ENCODE measurements at places on chromosomes 6 and 20.
A peak's percentile ranks its signal among the peaks of the same experiment; 100 is the strongest.

DNA sequence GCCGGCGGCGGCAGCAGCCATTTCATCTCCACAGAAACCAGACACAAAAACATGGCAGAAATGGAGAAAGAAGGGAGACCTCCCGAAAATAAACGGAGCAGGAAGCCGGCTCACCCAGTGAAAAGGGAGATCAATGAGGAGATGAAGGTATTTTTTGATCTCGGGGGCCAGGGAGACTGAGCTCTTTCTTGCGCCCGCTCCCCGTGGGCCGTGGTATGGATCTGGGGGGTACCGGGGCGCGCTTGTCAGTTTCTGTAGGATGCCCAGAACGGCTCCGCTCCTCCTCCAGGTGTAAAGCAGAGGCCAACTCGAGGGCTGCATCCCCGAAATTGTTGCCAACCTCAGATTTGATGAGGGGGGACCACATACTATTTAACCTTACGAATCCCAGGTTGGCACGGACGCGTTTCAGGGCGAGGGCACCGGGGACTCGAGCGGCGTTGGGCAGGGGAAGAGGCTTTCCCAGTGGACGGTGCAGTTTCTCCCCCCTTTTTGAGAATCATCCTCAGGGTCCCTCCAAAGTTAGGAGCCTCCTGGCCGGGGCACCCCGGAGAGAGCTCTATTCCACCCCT is 735 bp downstream of the SOBP start:
- no peak for DNase-seq

GRCh38 chr20:29687438-29687837 is 1570.0 kb upstream of the DEFB115 start:
- DNase-seq = no peak

GRCh38 chr6:169881398-169881797 is 130.0 kb downstream of the ERMARD start:
- DNase-seq = no peak

DNA sequence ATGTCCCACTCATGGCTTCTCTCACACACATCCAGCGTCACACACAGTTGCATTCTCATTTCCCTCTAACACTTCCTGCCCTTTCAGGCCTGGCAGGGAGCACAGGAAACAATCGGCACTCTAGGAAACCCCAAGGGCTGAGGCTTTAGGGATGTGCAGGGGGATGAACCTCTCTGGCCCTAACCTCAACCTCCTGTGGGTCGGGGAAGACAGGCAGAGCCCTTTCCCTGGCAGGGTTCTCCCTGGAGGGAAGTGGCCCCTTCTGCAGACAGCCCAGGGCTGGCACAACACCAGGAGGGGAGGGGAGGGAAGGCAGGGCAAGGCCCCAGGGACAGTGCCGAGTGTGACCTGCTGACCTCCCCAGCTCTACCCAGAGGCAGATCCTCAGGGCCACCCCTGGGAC is 2.7 kb downstream of the TEAD3 start:
- DNase-seq = peak; percentile 25

DNA sequence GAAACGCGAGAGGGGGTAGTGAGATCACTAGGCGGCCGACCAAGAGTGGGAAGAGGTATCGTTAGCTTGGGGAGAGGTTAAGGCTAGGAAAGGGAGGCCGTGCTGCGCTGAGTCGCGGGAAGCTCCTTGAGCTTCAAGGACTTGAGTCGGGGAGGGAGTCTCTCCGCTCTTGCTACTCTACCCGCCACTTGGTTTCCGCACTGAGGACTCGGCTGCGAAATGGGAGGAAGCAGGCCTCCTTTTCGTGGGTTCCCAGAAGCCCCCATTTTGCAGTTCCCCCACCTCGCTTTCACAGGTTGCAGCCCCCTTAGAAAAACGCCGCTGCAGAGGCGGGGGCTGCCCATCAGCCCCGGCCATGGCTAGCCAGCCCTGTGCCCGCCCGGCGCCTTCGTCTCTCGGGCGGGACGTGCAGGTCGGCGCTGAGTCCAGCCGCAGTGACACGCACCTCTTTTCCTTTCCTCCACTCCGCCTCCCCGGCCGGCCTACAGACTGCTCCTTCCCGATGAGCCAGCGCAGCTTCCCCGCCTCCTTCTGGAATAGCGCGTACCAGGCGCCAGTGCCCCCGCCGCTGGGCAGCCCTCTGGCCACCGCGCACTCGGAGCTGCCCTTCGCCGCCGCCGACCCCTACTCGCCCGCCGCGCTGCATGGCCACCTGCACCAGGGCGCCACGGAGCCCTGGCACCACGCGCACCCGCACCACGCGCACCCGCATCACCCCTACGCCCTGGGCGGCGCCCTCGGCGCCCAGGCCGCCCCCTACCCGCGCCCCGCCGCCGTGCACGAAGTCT is 4.9 kb downstream of the VGLL2 start:
- DNase-seq = no peak

DNA sequence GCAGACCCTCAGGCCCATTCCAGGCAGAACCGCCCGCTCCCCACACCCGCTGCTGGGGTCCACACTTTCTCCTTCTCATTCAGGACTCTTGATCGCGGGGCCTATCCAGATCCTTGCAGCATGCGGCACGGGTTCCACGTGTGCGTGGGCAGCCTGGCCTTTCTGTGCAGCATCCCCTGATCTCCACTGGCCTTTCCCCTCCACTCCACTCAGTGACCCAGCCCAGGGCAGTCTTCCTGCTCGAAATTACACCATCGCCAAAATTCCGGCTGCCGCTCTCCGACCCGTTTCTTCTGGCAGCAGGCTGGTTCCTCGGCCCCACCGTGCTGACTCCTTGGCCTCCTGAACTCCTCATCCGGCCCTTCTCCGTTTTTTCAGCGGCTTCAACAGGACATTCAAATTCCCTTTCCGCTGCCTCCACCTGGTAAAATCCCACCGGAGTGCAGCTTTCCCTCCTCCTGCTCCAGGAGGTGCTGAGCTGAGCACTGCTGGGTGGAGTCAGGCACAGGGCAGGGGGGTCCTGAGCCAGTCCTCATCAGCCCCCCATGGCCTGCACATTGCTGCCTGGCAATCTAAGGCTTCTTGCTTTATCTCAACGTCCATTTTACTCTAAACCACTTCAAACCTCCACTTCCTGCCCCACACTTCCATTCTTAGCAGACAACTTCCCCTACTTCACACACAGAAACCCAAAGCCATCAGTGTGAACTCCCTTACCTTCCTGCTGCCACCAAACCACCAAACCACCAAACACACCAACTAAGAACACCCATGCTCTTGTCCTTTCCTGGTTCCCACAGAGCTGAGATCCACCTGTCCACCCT is 9.0 kb downstream of the SFT2D1 start:
- no peak for DNase-seq

DNA sequence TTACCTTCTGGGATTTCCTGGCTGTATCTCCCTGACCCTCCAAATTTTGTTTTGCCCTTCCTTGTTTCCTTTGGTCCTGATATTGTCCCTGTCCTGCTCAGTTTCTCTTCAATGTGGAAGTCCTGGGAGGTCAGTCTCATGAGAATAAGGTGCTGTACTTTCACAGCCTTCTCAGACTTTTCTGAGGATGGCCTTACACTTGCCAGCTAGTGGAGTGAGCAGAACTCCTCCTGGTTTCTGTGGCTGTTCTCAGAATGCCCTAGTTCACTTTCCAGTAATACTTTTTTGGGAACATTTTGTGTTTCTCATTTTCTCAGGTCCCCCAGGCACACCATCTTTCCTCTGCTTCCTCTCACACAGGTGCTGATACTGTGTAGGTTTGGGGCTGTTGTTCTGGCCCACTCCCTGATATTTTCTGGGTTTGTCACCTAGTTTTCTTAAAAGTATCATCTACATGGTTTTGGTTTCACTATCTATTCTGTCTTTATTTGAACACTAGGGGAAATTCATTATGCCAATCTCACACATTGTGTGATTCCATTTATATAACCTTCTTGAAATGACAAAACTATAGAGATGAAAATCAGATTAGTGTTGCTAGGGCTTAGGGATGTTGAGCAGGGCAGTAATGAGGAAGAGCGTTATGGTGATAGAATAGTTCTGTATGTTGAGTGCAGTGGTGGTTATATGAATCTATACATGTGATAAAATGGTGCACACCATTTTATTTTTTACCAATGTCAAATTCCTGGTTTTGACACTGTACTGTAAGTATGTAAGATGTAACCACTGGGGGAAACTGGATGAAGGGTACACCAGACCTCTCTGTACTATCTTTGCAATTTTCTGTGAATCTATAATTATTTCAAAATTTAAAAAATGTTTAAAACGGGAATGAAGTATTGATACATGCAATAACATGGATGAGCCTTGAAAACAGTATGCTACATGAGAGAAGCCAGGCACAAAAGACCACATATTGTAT is 27.2 kb upstream of the BRPF3 start:
- no peak for DNase-seq

- peak; percentile 11 for DNase-seq
Measured at GRCh38 chr6:25579902-25580495, 72.0 kb upstream of the SCGN start.

- no peak for DNase-seq
Measured at GRCh38 chr6:23728707-23729106, 397.3 kb upstream of the NRSN1 start.

DNA sequence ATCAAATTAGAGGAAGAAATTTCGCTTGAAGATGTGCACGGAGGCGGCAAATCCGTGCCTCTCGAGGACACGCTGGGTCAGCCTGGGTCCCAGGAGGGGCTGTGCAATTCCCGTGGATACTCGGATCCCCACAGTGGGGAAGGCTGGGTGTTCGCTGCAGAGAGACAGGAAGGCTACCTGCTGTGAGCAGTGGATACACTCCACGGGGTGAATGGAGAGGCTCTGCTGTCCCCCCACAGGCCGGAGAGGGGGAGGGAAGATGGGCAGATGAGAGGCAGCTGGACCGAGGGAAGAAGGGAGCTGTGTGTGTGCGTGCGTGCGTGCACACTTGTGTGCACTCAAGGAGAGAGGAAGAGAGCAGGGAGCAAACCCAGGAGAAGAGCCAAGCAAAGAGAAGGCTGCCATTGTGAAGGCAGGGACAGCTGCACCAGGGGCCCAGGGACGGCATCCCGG is 57.3 kb downstream of the SULF2 start:
- no peak for DNase-seq

- DNase-seq = no peak
Measured at GRCh38 chr6:153662982-153663381, 376.1 kb upstream of the OPRM1 start.

- DNase-seq = no peak
Measured at GRCh38 chr6:159108426-159108985, 60.7 kb upstream of the FNDC1 start.

DNA sequence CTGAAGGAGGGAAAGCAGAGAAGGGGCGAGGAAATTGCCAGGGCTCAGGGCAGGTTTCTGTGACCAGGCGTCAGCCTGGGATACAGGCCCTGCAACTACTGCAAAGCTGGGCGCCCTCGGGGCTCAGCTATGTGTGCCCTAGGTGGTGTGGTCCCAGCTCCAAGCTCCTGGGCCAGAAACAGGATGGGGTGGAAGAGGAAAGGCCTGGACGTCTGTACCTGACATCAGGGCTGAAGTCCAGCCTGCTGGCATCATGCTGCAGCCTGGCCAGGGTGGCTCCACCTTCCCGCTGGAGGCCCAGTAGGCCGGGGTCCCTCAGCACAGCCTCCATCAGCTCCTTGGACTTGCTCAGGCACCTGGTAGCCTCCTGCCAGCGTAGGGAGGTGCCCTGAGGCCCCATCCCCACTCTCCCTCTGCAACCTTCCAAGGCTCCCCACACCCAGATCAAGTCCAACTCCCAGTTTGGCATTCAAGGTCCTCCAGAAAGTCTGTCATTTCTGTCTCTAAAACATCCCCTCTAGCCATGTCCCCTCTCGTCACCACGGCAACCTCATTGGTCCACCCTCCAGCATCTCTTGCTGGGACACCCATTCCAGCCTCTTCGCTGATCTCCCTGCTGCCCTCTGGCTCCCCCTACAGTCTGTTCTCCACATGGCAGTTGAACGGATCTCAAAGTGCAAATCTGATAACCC is 38.2 kb downstream of the KIAA1755 start:
- no peak for DNase-seq

GRCh38 chr6:109262261-109262660 is 120.0 kb downstream of the CD164 start:
- no peak for DNase-seq

DNA sequence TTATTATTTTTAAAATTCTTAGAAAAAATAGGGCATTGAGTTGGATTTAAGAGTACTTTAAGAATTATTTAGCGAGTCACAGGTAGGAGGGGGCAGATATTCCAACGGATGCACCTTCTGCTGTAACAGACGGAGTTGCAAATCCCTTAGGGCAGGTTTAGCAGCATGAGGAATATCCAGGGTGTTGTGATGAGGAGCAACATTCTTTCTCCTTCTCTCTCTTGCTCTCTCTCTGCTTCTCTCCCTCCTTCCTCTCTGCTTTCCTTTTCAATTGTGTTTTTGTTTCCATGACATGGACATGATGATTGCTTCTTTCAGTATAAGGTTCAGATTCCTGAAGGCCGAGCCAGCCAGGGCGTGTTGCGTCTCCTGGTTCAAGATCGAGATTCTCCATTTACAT is 28.9 kb downstream of the CDH26 start:
- DNase-seq = no peak

- no peak for DNase-seq
Measured at GRCh38 chr6:153625089-153625488, 414.0 kb upstream of the OPRM1 start.

DNA sequence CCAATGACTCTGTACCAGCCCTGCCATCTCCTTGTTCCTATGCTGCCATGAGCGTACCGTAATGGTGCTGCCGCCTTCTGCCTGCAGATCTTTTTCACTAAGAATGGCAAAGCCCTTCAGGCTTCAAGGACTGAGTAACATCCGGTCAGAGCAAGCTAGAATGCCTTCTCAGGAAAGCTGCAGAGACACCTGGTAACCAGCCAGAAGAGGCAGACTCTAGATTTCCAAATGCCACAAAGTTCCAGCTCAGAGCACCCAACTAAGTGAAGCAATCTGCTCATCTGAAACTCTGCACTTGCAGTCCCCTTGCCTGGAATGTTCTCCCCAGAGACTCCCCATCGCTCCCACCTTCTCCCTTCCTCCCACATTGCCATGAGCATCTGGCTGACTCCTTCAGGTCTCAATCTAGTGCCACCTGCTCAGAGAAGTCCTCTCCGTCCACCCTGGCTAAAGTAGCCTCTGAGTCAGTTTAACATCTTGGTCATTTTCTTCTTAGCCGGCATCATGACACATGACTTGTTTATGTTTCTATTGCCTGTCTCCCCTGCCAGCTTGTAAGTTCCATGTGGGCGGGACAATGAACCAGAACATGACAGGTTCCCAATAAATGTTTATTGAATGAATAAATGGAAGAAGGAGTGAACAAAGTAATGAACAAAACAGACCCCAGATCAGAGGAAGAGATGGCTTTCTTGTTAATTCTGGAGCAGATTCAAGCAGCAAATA is 6.9 kb upstream of the OCSTAMP start:
- no peak for DNase-seq

DNA sequence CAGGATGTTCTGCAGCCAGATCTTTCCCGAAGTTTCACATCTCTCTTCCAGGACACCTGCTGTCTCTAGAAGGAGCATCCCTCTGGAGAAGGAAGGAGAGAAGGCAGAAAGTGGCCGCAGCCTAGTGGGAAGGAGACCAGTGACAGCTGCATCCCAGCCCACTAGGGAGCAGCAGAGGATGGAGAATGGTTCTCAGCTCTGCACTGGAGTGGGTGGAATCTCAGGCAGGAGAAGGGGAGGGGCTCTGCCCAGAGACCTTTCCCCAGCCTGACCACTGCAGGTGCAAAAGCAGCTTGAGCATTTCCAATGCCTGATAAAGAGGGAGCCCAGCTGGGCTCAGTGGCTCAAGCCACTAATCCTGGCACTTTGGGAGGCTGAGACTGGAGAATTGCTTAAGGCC is 32.3 kb downstream of the NCR2 start:
- no peak for DNase-seq

Data from bone marrow (tissue), 2 donors.